ENCODE measurements at places on chromosomes 12 and 14. TPM values are rescaled to one million over a fixed set of nuclear protein-coding genes. Genes with fewer than 3 reads are reported as not detected.
A peak's percentile ranks its signal among the peaks of the same experiment; 100 is the strongest.

- no peak for DNase-seq
Observed at GRCh38 chr12:99772274-99772673, 124.7 kb downstream of the GARIN6 start.

- DNase-seq = peak; percentile 97
Observed at GRCh38 chr14:101980700-101981099, 16.3 kb downstream of the DYNC1H1 start.

DNA sequence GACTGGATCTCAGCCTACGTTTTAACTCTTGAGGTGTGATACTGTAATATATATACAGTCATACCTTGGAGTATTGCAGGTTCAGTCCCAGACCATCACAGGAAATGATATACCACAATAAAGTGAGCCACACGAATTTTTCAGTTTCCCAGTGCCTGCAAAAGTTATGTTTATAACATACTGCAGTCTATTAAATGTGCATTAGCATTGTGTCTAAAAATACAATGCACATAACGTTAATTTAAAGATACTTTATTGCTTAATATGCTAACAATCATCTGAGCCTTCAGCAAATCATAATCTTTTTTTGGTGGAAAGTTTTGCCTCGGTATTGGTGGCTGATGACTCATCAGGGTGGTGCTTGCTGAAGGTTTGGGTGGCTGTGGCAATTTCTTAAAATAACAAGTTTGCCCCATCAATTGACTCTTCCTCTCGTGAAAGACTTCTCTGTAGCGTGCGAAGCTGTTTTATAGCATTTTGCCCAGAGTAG is 18.9 kb downstream of the PYROXD1 start:
- DNase-seq = no peak

GRCh38 chr12:20451761-20452160 is 83.4 kb downstream of the PDE3A start:
- DNase-seq = peak; percentile 65

- DNase-seq = peak; percentile 94
Observed at GRCh38 chr12:104280717-104281458, 22.7 kb upstream of the EID3 start.

DNA sequence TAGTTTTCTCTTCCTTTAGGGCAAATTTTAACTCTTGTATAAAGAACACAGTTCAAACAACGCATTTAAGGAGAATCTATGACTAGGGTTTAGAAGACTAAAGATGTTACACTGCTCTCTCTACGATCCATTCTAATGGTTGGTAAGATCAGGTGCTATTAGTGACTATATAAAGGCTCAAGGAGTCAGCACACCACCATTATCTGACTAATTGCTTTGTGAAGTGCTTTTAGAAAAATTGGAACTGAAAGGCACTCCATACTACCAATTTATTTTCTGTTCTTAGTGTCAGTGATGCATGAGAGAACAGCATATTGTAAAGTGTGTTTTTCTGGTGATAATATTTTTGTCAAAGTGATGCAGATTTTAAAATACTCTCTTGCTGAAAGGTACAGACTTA is 136.8 kb downstream of the SYT1 start:
- no peak for DNase-seq

GRCh38 chr12:109710747-109711595 is 2.7 kb upstream of the FAM222A start:
- no peak for DNase-seq

GRCh38 chr12:120496413-120497340 is 764 bp downstream of the DYNLL1 start:
- DNase-seq = peak; percentile 61

DNA sequence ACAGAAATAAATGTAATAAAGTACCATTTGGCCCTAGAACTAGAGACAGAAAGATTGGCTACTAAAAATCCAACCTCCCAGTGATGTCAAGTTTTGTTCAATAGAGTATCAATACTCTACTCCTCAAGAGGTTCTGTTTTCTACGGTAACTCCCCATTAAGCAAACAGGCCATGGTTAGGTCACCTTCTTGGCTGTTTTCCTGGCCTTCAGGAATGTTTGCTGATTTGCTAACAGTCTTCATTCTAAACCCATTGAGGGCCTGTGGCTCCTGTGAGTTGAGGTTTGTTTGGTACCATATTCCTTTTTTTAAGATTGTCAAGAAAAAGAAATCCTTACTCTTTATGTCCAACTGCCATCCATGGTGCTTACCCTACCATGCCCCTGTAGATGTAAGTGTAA is 1022.0 kb upstream of the TMEM132C start:
- peak; percentile 12 for DNase-seq

Gene HAL
- not detected for total RNA-seq

Gene SYNDIG1L
- not detected for total RNA-seq

Gene C12orf57
- 94.7 TPM for total RNA-seq

Gene ACOT6
- total RNA-seq = under 0.01 TPM

Gene RNU4-1
- total RNA-seq = under 0.01 TPM
